ENCODE measurements at places on chromosomes 2 and 18.
A peak's percentile ranks its signal among the peaks of the same experiment; 100 is the strongest.

GRCh38 chr2:96964221-96964905 is 22.0 kb downstream of the FAM178B start:
- no peak for DNase-seq

- no peak for DNase-seq
Observed at GRCh38 chr18:78305789-78306188, 673.8 kb upstream of the SALL3 start.

DNA sequence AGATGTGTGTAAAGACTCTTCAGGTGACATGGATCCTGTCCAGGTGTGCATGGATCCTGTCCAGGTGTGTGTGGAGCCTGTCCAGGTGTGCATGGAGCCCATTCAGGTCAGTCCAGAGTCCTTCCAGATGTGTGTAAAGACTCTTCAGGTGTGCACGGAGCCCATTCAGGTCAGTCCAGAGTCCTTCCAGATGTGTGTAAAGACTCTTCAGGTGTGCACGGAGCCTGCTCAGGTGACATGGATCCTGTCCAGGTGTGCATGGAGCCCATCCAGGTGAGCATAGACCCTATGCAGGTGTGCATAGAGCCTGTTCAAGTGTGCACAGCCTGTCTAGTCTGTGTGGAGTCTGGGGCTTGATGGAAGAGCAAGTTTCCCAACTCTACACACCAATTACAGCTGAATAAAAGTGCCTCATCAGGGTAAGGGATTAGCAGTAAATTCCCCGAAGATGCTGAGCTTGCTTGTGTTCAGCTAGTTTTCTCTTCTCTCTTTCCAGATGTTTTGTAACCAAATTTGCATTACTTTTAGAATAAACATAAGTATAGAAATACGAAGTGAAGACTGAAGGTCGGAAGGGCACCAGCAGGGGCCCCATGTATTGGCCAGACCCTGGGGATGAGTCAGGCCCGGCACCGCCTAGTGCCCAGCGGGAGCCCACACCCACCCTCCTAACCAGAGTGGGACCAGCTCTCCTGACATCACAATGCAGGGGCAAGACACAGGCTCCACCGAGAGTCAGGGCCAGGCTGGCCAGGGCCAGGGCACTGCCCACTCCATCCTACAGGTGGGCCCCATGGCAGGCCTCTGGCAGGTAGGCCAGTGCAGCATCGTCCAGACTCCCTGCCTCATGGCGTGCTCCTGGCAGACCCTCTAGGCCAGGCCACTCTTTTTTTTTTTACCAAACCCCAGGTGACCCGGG is 38.6 kb upstream of the GPC1 start:
- no peak for DNase-seq

- no peak for DNase-seq
Observed at GRCh38 chr18:8538935-8539334, 70.3 kb upstream of the RAB12 start.

DNA sequence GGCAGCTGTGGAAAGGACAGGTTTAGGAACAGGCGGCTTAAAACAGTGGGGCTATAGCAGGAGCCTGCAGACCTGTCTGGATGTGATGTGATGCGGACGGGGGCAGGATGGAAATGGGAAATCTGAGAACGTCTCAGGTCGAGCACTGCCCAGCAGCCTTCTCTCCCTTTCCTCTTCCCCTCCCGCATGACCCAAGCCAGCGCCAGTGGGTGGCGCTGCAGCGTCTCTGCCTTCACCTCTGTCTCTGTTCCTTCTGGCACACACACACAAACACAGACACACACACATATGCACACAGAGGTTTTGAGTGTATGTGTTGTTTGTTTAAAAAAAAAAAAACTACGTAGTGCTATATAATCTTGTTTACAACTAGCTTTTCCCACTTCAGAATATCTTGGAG is 82.0 kb upstream of the SLC66A3 start:
- peak; percentile 69 for DNase-seq

GRCh38 chr2:183124222-183124956 is at the start of gene NUP35:
Gene NUP35 (plus strand): TSS chr2:183124443. CDS start chr2:183124458, 15 bp downstream.
- peak; percentile 89 for DNase-seq

- no peak for DNase-seq
Observed at GRCh38 chr2:197212344-197213262, 98.0 kb downstream of the ANKRD44 start.

All from Daoy (cell line).